ENCODE measurements at places on chromosomes 1 and 21.

DNA sequence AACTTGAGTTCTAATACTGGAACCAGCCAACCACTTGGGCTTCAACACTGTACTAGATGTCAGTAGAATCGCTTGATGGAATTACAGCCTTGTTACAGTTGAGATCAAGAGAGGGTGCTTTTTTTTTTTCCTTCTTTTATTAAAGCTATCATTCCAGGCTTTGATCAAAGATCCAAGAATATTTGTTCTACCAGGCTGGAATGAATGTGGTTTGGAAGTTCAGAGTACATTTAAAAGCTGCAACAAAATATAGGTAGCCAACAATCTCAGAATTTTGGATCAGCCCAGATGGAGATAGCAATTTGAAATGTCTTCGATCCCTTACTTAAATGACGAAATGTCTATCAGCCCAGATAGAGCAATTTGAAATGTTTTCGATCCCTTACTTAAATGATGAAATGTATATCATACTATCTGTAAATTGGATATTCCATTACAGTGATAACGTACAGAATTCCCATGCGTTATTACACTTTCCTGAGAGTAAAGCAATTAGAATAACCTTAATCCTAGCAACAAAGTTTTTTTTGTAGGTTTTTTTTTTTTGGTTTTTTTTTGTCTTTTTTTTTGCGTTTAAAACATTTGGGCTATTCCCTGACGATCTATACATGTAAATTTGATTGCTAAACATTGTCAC, 3.6 kb downstream of the ZNF281 start:
- H3K27ac ChIP-seq, result no peak overlapping the region
- peaks cover 14% of the 10 kb centered on the region for H3K36me3 ChIP-seq
- H3K4me1 ChIP-seq, result 0 out of 2 replicates have a peak, but pooled peaks cover 3% of the 10 kb centered on the region
- no peak overlapping the region for H3K4me3 ChIP-seq
- H3K27me3 ChIP-seq, result no peaks in the 10 kb centered on the region

DNA sequence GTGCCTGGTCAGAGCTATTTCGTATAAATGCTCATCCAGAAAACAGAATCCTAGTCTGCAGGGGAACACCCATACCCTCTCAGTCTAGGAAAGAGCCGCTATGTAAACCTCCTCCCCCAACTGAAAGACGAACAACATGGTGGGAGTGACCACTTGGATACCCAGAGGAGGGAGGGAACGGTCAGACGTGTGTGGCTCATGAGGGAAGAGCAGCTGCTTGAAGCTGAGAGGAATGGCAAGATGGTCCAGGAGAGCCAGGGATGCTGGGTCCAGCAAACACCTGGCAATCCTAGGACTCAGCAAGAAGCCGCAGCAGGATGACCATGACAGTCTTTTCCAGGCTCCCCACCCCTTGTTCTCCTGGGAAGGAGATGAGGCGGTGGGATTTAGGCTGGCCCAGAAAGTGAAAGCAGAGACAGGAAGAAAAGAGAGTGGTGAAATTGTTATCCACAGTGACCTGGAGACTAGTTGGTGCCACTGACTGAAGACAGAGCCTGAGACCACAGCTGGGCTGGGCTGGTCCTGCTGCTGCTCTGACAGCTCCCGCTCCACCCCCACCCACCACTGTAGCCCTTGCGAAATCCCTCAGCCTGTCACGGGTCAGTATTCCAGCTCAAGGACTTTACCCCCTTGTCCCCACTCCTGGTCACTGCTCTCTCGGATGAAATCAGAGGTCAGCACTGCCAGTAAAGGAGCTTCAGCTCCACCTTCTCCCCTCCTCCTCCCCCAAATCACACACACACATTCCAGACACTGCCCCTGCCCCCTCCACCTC, 3.6 kb downstream of the CERS2 start:
- peaks cover 18% of the 10 kb centered on the region for H3K4me1 ChIP-seq
- H3K4me3 ChIP-seq, result no peak overlapping the region
- no peak for DNase-seq
- no peak overlapping the region for H3K27ac ChIP-seq
- H3K27me3 ChIP-seq, result no peaks in the 10 kb centered on the region

- H3K27ac ChIP-seq, result no peak overlapping the region
- H3K36me3 ChIP-seq, result peaks cover 2% of the 10 kb centered on the region
- no peaks in the 10 kb centered on the region for H3K27me3 ChIP-seq
- no peak for DNase-seq
These were observed 69.3 kb upstream of the QSOX1 start for GRCh38 chr1:180085331-180085730.

- no peaks in the 10 kb centered on the region for H3K36me3 ChIP-seq
- H3K27me3 ChIP-seq, result no peaks in the 10 kb centered on the region
- no peak for DNase-seq
- no peak overlapping the region for H3K27ac ChIP-seq
These were observed 1011.1 kb downstream of the PLA2G4A start for GRCh38 chr1:187839873-187840272.

DNA sequence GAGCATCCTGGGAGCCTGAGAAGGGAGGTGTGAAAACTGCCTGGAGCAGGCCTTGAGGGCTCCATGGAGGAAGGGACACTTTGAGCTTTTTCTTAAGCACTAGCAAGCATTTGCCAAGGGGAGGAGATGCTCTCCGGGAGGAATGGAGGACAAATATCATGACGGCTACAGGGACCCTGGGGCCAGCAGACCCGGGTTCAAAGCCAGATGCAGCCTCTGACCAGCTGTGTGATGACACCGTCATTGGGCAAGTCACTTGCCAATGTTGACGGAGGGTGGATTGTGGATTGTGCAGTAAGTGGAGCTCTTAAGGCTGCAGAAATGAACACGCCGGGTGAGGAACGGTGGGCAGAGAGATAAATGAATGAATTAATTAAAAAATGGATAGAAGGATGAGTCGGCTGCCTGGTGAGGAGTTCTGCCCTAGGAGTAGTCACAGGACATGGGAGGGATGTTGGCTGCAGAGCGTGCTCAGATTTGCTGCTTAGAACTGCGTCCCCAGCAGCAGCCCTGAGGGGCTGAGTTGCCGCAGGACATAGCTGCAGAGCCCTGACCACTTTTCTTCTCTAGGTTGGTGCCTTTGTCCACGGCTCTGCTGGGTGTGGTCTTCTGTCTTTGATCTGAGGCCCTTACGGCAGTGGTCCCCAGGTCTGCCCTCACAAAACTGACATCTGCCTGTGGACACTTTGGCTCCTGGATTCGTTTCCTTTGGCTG, 507.6 kb downstream of the NPHP4 start:
- no peaks in the 10 kb centered on the region for H3K36me3 ChIP-seq
- DNase-seq, result no peak
- H3K27me3 ChIP-seq, result no peaks in the 10 kb centered on the region
- no peak overlapping the region for H3K27ac ChIP-seq
- H3K4me1 ChIP-seq, result no peaks in the 10 kb centered on the region
- no peak overlapping the region for H3K4me3 ChIP-seq

DNA sequence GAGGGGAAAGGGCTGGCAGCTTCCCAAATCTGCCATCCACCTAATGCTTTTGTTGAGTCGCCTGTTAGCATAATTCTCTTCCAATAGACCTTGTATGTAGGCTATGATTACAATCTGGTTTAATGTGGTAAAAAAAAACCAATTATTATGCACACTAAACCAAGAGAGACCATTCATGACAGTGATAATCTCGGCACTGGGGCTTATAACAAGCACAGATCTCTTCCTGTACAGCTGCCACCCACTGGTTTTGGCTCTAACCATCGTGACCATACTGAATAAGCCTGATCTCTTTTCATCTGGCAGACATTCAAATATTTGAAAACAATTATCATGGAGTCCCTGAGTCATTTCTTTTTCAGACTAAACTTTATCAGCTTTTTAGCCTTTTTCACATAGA, 12.0 kb upstream of the SYT14 start:
- H3K4me1 ChIP-seq, result no peaks in the 10 kb centered on the region
- no peak for DNase-seq
- H3K27me3 ChIP-seq, result no peaks in the 10 kb centered on the region
- H3K27ac ChIP-seq, result no peak overlapping the region

DNA sequence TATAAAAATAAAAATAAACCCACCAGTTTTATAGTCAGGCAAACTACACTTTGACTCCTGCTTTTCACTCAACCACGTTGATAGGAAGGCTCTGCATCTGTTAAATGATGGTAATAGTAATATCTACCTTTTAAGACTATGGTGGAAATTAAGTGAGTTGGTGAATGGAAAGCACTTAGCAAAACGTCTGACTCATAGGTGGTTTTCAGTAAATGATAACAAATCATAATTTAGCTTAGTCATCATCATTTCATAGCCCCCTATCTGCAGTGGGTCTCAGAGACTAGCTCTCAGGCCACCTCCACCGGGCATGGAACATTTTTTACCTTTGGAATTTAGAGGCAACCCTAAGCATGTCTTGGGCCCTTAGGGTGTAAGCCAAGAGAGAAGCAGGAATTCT, 160.0 kb downstream of the PDE4B start:
- H3K4me1 ChIP-seq, result no peaks in the 10 kb centered on the region
- no peak overlapping the region for H3K27ac ChIP-seq
- H3K36me3 ChIP-seq, result no peaks in the 10 kb centered on the region
- no peaks in the 10 kb centered on the region for H3K27me3 ChIP-seq

GRCh38 chr1:160451119-160451858, 50.9 kb downstream of the VANGL2 start:
- H3K27me3 ChIP-seq, result no peaks in the 10 kb centered on the region
- no peak for DNase-seq
- no peak overlapping the region for H3K27ac ChIP-seq
- no peaks in the 10 kb centered on the region for H3K36me3 ChIP-seq
- no peak overlapping the region for H3K4me3 ChIP-seq

DNA sequence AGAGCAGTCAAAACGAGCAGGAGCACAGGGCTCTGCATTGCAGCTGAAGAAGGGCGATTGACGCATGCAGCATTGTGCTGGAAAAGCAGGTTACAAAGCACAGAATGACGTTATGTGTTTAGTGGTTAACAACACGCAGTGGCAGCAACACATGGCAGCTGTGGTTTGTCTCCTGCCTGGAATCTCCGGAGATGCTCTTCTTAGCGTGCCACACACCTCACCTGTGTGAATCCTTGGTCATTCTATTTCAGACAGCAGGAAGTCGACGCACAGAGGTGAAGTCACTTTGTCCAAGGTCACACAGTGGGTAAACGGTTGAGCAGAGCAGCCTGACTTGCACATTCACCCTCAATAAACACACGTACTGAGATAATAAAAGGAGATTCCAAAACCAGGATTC, 14.7 kb downstream of the OBSCN start:
- no peak overlapping the region for H3K27ac ChIP-seq
- H3K4me3 ChIP-seq, result no peak overlapping the region
- DNase-seq, result no peak

- no peak overlapping the region for H3K4me3 ChIP-seq
- H3K27me3 ChIP-seq, result no peaks in the 10 kb centered on the region
- DNase-seq, result no peak
- no peaks in the 10 kb centered on the region for H3K4me1 ChIP-seq
These were observed 25.2 kb downstream of the IL12RB2 start for GRCh38 chr1:67332653-67333529.
